Suppressor macrophage treated with lipopolysaccharide for 1 hour (primary cell): ENCODE measurements at places on chromosomes 2 and 18.

DNA sequence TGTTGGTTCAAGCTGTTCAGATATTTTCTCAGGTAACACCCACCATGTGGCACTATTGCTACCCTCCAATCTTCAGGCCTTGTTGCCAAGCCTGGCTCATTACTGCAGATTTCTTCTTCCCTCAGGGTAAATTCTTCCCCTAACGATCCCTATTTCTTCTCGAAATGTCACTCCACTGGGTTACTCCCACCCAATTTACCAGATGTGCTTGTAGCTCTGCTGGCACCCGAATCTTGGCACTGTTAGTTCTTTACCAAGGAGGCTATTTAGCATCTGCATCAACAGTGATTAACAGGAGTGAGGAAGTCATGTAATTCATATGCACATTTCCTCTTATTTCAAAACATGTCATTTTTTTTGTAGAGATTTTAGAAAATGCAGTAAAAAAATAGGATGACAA is 217.1 kb upstream of the CYRIA start:
- no peak for DNase-seq

DNA sequence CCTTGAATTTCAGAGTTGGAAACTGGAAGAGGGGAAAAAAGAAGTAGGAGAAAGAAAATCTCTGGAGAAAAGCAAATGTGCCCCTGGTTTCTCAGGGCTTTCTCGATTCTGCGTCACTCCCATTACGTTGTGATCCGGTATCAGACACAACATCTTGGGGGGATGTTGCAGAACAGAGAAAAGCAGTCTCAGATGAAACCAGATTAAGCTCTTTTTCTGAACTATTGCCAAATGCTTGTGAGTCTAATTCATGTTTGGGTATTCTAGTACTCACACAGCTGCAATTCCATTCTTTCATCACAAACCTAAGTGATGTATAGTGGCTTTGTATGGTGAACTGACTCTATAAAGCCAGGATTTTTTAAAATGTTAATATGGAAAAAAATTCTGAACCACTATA is 233.2 kb downstream of the TCF4 start:
- DNase-seq, result peak; percentile 48

DNA sequence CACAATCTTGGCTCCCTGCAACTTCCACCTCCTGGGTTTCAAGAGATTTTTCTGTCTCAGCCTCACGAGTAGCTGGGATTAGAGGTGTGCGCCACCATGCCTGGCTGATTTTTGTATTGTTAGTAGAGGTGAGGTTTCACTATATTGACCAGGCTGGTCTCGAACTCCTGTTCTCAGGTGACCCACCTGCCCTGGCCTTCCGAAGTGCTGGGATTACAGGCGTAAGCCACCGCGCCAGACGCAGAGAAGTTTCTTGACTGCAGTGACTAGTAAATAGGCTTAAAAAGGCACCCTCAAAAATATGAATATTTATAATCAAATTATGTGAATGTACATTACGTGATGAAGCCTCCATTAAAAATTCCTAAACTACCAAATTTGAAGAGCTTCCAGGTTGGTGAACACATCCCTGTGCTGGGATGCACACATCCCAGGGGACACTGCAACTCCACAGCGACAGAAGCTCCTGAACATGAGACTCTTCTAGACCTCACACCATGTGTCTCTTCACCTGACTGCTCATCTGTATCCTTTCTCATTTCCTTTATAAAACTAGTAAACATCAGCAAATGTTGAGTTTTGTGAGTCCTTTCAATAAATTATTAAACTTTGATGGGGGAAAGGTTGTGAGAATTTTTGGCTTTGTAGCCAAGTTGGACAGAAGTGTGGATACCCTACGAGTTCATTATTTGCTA is 203.3 kb upstream of the SPOPL start:
- no peak for DNase-seq

- DNase-seq, result no peak
Measured at GRCh38 chr18:54531402-54532065, 59.5 kb upstream of the DYNAP start.

GRCh38 chr2:196609806-196610205 is 29.7 kb upstream of the CCDC150 start:
- DNase-seq, result no peak

GRCh38 chr2:233168919-233169318 is 82.6 kb upstream of the ATG16L1 start:
- no peak for DNase-seq

DNA sequence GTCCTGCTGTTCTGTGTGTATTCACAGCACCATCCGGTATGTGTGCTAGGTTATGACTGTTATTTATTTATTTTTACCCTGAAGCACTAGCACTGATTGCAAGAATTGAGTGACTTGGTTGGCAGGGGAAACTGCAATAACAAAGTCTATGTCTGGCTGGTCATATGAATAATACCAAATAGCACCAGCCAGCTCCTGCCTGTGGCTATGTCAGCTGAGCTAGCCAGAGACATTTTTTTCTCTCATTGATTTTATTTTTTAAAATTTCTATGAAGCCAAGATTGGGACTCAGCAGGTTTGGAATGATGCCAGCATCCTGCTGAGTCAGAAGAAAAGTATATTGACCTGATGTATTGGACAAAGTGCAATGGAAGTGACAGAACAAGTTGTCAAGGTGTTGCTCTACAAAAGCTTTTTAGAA is 188.5 kb upstream of the CDH2 start:
- no peak for DNase-seq

DNA sequence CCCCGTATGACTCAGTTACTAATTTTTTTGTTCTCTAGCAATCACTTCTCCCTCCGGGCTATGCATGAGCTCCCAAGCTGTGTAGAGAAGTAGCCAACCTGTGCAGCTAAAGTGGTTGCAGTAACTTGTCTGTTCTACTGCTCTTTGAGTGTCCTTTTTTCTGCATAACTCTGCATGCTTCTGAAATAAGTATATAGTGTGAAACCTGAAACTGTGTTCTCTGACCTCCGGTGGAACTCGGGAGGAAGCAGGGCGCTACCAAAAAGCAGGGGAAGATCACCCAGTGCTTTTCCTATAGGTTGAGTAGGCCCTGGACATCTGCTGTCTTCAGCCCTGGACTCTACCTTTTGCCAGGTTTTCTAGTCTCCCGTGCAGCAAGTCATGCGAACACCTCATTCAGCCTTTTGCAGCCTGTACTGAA is 47.8 kb downstream of the PHLPP1 start:
- no peak for DNase-seq

- peak; percentile 49 for DNase-seq
Measured at GRCh38 chr2:9330612-9331270, 92.6 kb downstream of the ITGB1BP1 start.

GRCh38 chr2:84302513-84303412 is 156.3 kb downstream of the SUCLG1 start:
- peak; percentile 47 for DNase-seq

GRCh38 chr2:64380853-64381527 is 73.0 kb upstream of the LGALSL start:
- no peak for DNase-seq

DNA sequence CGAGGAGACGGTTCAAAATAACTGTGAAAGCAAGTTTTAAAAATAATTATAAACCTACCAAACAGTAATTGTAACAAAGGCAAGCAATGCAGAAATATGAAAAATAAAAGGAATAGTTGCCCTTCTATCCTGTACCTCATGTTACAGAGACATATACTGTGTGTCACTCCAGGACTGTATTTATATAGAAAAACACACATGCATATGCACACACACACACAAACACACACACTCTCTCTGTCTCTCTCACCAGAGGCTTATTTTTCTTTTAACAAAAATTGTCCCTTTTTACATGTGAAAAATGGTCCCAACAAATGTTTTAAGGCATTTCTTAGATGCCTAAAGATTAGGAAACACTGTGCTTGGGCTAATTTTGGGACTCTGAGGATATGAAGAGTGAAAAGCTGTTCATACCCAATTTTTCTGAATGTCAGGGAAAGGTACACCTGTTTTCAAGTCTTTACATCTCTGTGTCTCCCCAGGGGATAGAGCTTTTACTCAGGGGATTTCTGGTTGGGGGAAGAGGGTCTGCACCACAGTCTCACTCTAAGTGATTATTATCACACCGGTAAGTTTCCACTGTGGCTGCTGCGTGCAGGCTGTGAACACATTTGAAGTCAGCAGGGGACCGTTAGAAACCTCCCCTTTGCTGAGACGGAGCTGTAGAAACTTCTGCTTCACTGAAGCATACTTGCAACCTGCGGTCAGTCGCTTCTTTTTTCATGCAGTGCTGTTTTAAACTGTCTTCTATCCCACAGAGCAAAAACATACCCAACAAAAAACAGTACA is 51.4 kb upstream of the SPAG16 start:
- DNase-seq, result no peak

- peak; percentile 75 for DNase-seq
Measured at GRCh38 chr2:150911766-150912280, 349.8 kb downstream of the RBM43 start.

DNA sequence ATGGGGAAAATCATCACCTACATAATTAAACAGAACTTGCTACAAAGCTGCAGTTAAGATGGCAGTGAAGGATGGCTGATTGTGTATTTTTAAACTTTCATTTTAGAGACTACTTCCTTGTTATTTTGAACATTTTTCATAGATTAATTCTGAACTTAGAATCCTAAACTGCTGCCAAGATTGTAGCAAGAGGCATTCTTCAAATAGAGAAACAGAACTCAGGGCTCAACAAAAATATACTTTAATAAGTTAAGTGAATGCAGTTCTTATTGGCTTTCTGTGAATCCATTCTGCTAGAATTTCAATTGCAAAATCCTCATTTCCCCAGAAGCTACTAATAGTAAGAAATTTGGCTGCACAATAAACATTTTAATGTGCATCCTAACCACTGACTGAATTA is 160.3 kb downstream of the L3MBTL4 start:
- no peak for DNase-seq

GRCh38 chr18:57644540-57644939 is 22.9 kb upstream of the NARS1 start:
- DNase-seq, result peak; percentile 30

GRCh38 chr18:10482985-10483949 is 28.8 kb downstream of the APCDD1 start:
- peak; percentile 70 for DNase-seq

DNA sequence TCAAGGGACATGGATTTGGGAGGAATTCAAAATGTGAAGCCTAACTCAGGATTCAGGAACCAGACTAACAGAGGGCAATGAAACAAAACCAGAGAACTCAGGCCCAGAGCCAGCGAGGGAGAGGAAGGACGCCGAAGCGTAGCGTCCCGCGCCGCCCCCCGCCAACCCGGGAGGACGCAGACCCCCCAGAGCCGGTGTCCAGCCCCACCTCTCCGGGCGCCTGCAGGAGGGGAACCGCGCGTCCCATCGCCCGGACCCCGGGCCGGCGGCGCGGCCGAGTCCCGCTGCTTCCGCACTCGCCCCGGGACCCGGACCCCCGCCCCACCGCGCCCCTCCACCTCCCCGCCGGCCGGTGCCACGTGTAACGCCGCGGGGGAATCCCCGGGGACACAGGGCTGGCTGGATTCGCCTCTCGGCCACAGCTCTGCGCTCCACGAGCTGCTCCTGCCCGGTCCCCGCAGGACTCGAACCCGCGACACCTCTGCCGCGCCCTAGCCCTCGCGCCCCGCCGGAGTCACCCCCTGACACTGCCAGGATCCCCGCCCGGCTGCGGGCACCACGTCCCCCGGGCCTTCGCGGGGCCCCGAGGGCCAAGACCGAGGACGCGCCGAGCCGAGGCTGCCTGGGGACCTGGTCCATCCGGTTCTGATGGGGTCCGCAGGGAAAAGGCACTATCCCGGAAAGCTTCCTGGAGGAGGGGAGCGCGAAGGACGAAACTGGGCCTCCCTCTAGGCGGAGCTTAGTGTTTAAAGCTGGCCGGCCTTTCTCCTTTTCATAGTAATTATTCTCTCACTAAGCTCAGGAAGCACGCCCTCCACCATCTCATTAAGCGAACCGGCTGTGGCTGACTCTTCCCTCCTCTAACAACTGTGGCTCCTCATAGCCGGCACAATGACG is 40.4 kb upstream of the FAM124B start:
- DNase-seq, result peak; percentile 27

DNA sequence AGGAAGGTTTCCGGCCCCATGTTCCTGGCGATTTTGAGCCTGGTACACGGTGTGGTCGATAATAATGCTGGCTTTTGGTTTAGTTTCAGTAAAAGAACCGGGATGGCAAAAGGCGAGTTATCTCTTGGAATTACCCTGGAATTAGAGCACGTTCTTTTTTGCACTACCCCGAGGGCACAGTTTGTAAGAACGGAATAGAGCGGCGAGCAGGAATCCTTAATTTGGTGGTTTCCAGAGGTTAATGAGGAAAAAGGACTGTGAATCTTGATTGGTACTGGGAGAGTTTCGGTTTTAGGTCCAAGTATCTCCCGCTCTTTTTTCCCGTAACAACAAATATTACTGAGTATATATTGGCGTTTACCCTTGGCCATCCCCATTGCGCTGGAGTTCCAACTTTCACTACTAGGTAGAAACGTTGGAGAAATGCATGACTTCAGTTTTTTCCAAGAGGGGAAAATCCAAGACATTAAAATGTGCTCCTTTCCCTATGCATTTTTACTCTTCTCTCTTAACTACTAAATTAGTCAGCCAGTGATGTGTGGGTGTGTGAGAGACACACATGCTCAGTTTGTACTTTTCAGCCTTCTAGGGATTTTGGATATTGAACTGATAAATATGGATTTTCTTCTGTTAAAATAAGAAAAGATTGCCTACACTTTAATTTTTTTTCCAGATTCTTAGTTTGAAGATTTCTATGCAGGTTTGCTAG is 160.8 kb downstream of the AGPS start:
- peak; percentile 90 for DNase-seq

GRCh38 chr2:24021122-24021998 is 11.5 kb downstream of the MFSD2B start:
- DNase-seq, result peak; percentile 41

- no peak for DNase-seq
Measured at GRCh38 chr2:238424313-238424700, 2.4 kb upstream of the ASB1 start.

- DNase-seq, result no peak
Measured at GRCh38 chr18:54480616-54481015, 110.4 kb upstream of the DYNAP start.

DNA sequence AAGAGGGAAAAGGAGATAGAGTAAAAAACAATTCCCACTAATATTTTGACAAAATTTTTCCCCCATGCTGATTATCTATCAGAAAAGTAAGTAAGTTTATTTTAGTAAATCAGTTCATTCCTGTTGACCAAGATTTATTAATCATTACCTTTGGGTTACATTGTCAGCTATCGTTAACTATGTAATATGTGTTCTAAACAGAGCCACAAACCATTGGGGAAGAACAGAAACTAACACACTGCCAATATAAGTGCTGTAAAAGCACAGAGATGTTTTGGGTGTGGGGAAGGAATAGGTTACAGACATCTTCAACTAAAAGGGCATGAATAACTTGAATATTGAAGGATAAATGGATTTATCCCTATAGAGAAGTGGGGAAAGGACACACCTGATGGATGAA is 42.5 kb upstream of the ACADL start:
- no peak for DNase-seq
